ENCODE measurements at places on chromosomes 6 and 20.
A peak's percentile ranks its signal among the peaks of the same experiment; 100 is the strongest.

DNA sequence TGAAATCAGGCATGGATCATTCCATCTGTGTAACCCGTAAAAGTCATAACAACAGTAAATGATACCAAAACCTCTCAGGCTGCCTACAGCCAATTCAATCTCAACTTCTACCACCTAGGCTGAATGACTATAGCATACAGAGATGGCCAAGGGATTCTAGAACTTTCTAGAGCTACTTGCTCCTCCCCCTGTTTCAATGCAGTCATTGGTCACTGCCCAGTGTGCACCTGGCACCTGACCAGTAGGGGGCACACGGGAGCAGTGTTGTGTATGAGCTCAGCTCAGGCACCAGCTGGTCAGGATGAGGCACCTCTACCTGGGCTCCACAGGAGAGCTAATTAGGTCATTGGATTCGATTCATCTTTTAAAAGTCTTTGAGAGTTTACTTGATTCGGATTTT is 86.2 kb downstream of the PLEKHG1 start:
- DNase-seq: peak; percentile 25

GRCh38 chr6:42471142-42471541 is 19.4 kb upstream of the TRERF1 start:
- no peak for DNase-seq

GRCh38 chr20:59804347-59804746 is 129.1 kb downstream of the SYCP2 start:
- DNase-seq: no peak

- no peak for DNase-seq
Measured at GRCh38 chr6:110560239-110561007, 84.0 kb upstream of the SLC22A16 start.

DNA sequence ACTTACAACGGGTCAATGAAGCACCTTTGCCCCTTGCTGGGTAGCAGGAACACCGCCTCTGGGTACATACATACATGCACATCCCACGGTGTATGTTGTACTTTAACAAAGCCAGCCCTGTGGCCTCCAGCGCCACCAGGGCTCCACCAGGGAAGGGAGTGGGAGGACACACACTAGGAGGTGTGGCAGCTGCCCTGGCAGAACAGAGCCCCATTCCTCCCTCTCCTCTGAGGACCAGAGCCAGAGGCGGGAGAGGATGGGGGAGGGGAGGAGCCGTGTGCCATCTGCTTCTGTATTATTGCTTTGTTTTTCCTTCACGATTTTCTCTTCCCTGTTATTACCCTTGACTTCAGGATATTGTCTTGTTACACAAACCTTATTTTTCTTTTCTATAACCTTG is 105.8 kb upstream of the TRAF3IP2 start:
- DNase-seq: no peak

GRCh38 chr6:1839361-1839760 is 229.6 kb downstream of the FOXC1 start:
- DNase-seq: no peak

DNA sequence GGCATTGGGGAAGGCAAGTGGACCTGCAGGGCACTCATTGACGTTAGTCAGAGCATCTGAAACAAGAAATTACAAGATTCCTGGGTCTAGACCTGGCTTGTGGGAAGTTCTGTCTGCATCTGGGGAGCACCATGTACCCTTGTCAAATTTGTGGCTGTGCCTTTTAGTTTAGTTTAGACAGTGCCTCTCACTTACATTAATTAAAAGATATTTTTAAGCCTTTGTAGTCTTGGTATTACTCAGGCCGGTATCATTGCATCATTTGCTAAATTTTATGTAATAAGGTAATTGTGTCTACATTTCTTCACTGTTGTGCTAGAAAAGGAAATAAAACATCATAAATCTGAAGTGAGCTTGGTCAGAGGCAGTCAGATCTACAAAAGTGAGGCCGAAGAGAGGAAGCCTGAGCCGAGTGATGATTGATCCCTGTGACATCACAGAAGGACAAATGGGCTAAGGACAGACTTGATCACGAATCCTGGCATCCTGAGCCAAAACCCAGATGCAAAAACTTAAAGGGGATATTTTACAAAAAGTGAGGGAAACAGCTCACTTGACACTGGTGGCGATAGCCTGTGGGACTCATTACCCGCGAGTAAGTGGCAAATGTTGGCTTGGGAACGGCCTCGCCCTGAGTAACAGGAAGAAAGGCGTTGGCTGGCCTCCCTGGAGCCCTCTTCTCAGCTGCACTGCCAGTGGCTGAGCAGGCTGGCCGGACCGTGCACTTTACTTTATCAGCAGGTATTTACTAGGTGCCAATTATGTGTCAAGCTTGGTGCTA is 106.5 kb downstream of the TCP11 start:
- DNase-seq: no peak

GRCh38 chr20:20573797-20574196 is 138.6 kb downstream of the RALGAPA2 start:
- DNase-seq: no peak

- no peak for DNase-seq
Measured at GRCh38 chr6:105921781-105922180, 164.4 kb upstream of the PRDM1 start.

GRCh38 chr6:81262656-81263055 is 489.8 kb downstream of the TENT5A start:
- no peak for DNase-seq

GRCh38 chr6:166253281-166253681 is 54.9 kb downstream of the PRR18 start:
- no peak for DNase-seq

GRCh38 chr6:53015486-53015885 is 20.4 kb upstream of the GSTA4 start:
- no peak for DNase-seq

DNA sequence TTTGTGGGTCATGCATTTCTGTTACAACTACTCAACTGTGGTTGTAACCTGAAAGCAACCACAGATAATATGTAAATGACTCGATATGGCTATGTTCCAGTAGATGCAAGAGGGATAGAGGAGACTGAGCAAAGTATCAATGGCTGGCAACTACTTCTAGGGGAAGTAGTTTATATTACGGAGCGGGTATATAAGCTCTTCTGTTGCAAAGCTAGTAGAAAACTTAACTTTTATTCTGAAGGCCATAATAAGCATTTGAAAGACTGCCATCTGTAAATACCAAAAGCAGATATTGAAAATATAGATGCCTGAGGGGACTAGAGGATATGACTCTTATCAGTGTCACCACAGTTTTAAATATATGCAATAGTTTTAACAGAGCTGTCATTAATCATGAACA is 655.3 kb downstream of the PHF3 start:
- no peak for DNase-seq

- DNase-seq: no peak
Measured at GRCh38 chr20:60586269-60587050, 628.2 kb downstream of the CDH26 start.

GRCh38 chr6:114007516-114007915 is 36.6 kb upstream of the HDAC2 start:
- no peak for DNase-seq

DNA sequence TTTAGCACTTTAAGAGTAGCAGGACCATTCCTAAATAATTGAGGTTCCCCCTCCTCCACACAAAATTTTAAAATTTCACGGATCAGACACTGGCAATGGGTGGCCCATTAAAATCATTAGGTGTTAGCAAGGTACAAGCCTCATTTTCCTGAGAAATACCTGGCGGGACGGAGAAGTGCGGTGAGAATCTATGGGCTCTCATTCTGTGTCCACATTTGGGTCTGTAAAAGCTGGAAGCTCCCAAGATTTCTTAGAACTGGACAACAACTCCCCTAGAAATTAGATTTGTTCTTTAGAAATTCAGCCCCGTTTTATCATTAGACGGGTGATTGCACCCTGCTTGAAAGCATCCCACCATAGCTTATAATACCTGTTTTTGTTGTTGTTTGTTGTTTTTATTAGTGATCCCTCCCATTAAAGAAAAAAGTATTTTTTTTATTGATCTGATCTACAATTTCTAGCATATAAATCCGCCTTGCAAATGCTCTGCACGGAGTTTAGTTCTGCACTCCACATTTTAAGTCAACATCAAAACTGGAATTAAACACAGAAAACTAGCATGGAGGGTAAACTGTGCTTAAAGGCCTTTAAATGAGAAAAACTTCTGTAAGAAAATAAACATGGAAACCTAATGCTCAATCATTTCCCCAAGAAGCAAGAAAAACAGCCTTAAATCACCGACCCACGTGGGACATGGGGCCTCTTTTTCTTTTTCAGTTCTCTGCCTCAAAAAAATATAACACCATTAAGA is 5.7 kb downstream of the SIM1 start:
- DNase-seq: no peak

DNA sequence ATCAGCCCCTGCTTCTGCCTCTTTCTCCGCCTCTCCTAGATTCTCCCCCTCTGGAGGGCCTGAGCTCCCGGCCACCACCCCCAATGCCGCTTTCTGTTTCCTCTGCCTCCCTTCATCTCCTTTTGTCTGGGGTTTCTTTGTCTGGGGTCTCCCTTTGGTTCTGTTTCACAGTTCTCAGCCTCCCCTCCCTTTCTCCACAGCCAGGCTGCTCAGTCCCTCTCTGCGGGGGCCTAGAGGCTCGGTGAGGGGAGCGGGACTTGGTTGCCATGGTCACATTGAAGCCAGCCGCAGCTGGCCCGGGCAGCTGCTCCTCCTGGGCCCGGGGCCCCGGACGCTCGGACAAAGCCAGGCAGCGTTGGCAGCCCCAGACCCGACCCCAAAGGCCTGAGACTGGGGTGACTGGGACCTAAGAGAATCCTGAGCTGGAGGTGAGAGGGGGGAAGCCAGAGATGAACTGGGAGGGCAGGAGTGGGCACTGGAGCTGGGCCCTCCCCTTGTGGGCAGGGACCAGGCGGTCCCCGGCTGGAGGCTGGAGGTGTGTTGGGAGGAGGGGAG is 3.5 kb upstream of the DDR1 start:
- no peak for DNase-seq

GRCh38 chr20:25196786-25197120 is 1.2 kb downstream of the ENTPD6 start:
- DNase-seq: no peak

GRCh38 chr20:54023406-54023805 is 47.0 kb downstream of the BCAS1 start:
- DNase-seq: no peak

DNA sequence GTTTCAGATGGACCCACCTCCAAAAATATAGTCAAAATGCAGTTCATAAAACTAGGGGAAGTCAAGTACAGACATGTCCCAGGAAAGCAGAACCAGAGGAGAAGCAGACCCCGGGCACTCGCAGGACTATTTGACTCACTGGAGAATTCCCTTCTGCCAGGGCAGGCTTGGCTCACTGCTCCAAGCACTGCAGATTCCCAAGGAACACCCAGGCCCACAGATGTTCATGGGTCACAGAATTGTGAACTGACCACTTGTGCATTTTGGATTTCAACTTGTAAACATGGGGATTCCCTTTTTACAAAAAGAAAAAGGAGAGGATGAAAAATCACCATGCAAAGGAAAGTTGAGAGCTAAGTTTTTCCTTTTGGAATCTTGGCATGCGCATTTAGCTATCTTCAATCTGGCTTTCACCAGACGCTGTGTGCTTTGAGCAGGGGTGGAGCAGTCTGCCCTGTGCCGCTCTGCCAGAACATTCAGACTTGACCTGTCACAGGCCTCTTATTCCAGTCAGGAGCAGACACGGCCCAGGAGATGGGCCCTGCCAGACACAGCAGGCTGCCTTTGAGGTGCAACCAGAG is 237.5 kb upstream of the TAB2 start:
- no peak for DNase-seq

DNA sequence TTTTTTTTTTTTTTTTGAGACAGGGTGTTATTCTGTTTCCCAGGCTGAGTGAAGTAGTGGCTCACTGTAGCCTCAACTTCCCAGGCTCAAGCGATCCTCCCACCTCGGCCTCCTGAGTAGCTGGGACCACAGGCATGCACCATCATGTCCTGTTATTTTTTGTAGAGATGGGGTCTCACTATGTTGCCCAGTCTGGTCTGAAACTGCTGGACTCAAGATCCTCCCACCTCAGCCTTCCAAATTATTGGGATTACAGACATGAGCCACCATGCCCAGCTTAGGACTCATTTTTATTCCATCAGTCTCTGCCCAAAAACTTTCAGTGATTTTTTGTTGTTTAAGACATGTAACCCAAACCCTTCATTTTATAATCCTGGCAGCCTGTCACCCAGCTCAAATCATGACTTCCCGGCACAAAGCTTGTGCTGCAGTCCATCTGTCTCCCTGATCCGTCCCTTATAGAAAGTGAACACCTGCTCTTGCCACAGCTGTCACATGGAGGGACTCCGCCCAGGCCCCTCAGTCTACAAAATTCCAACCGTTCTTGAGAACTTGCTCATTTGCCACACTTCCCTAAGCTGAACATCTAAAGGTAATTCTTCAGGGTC is 183.9 kb upstream of the JARID2 start:
- no peak for DNase-seq

DNA sequence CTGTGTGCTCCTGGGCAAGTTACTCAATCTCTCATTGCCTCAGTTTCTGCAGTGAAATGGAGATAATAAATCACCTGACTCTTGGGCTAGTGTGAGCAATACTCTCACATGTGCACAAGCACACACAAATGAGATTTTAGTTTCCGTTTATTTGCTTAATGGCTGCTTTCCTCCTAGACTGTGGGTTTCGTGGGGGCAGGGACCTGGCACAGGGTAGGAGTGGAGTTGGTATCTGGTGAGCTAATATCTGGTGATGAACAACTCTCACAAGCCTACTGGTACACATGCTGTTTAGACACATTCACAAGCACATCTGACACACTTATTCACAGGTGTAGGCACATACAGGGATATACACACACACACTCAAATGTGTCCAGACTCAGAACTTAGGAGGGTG is 73.8 kb downstream of the TOX2 start:
- DNase-seq: no peak

GRCh38 chr20:20489054-20489453 is 121.2 kb downstream of the INSM1 start:
- DNase-seq: no peak

- DNase-seq: no peak
Measured at GRCh38 chr6:119067091-119067490, 11.4 kb downstream of the FAM184A start.

DNA sequence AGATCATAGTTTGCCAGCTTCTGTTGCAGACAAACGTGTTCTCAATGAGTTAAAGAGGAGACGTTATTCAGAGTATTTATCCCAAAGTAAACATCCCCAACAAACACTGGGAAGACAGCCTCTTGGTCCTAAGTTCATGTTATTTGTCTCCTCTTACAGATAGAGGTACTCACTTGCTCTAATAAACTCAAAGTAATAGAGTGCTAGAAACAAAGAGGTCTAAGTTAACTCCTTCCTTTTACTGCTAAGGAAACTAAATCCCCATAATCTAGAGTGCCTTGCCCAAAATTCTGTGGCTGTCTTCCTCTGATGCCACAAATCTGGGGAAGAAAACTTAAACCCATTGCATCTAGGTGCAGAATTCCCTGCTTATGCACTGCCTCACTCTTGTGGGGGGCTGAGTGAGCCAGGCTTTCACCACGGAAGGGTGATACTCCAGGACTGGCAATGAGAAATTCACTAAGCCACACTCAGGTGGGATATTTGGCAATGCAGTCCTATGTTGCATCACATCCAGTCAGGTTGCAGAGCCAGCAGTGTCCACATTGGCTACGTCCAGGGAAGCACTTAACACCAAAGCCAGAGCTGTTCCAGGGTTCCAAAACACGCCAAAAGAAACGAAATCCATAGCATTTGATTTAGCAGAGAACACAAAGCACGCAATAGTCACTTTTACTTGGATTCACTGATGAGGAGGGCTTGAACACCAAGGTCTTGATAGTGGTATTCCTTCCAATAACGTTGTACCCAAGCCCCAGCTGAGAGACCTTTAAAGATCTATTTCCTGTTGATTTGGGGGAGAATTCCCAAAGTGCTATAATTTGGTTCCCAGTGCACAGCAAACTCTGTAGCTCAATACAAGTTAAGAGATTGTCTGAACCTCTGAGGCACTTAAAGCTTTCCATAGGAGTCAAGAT is 81.0 kb upstream of the FOXQ1 start:
- no peak for DNase-seq

All from GM12891 (cell line).